SK-N-SH (cell line): ENCODE measurements at places on chromosomes 16 and 17.

DNA sequence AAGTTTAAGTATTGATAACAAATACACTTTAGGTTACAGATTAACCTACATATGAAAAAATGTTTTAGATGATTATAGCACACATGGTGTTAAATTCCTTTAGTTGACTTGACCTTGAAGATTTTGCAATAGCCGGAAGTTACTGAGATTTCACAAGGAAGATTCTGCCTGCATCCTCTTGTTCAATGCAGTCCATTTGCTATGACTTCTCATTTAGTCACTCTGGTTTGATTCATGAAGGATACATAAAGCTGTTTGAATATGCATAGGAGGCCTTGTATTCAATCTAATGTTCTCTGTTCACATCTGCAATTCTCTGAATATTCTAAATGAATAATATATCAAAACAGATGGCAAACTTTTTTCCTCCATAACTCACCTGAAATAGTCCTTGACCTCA is 870.2 kb upstream of the GOT2 start:
- no peak for DNase-seq

GRCh38 chr16:86101897-86102157 is 202.9 kb downstream of the IRF8 start:
- DNase-seq: no peak

DNA sequence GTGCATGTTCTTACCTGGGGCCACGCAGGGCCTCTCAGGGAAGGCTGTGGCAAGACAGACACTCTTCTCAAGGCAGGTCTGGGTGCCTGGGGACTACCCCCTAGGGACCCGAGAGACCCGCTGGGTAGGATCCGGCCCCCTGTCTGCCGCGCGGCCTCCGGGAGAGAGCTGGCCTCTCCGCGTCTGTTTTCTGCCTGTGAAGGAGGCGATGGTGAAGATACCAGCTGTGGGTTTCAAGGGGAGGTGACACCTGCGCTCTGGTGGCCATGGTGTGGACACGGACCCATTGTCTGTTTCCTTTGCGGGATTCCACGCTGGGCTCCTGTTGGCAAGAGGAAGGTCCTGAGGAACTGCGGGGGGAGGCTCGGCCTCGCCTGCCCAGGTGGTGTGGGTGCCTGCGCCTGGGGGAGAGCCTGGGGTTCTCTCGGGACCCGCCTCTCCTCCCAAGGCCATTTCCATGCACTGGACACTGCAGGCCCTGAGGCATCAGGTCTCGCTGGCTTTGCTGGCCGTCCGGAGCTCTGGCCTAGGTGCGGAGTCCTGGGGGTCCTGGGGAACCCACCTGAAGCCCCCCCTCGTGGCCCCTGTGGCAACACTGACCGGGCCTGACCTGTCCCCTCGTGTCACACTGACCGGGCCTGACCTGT is 12.2 kb upstream of the METRNL start:
- no peak for DNase-seq

DNA sequence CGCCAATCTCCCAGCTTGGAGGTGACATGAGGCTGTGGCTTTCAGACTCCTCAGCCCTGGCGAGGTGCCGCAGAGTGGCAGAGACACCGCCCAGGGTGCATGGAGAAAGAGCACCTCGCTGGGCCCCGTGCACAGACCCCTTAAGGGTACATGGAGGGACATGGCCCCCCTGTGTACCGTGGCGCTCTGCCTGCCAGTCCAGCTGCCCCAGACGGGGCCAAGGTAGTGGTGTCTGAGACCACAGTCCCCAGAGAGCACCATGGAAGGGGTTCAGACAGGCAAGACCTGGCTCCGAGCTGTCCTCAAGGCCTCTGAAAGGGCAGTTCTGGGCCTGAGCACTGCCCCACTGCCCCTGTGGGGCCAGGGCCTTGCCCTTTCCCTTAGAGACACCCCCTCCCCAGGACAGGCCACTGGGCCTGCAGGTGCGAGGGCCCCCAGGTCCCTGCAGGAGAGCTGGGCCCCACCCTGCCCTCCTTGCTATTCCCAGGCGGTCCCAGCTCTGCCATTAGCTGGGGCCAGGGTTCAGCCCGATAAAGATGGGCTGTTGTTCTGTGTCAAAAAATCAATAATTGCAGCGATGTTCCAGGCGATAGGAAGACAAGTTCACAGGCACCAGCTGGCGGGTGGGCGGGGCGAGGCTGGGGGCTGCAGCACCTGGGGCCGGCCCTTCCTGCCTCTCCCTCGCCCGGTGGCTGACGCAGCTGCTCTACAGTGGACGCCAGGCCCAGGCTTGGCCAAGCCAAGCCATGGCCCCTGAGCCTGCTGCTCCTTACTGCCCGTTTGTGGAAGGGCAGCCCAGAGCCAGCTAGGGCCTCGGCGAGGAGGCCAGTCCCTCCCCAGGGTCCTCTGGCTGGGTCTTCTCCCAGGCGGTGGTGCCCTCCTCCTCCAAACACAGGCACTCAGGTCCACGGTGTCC is 51.7 kb downstream of the ZFPM1 start:
- no peak for DNase-seq

- no peak for DNase-seq
Measured at GRCh38 chr16:68263559-68264127, 683 bp upstream of the SLC7A6 start.

DNA sequence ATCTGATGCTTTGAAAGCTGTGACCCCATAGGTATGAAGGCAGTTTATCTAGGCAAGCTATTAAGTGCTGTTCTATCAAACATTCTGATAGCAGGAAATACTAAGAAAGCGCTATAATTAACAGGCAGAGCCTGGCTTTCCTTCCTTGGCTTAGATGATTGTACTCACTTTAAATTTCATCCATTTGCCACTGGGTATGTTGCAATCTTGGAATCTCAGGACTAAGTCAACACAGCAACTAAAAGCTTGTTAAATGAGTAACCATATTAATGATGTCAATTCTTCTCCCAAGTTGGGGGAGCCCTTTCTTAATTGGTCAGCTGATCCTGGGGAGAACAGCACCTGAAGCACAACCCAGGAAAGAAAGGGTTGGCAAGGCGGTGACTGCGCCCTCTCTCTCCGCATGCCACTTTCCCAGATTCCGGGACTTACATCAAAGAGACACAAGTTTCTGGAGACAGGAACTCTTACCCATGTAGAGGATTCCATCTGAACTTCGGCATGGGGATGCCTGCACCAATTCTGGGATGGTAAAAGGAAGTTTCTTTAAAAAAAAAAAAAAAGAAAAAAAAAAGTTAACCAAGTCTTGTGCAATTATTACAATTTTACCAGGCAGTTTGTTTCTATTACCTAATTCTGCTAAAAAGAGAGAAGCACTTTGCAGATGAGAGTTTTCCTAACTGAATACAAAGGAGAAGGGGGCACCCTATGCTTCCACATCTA is 54.4 kb upstream of the ICAM2 start:
- no peak for DNase-seq

DNA sequence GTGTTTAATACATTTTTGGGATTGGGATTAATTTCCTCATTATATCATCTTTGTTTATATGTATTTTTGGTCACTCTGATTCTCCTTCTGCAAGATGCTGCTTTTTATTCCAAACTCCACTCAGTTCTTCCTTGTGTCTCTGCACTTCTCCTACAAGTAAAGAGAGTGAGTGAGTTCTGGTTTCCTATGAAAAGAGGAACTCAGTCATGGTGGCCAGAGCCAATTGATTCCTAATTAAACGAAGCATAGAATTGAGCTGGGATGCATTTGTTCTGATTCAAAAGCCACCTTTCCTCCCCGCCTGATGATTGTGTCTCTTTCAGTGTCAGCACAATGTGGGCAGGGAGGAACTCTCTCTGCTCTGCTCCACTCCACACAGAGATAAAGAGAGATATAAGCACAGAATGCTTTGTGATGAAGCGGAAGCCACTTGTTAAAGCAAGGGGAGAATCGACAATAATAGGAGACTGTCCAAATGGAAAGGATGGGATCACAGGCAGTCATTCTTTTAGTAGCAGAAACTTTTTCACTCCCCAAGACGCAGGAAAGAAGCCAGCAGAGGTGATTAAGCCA is 121.3 kb upstream of the GOT2 start:
- no peak for DNase-seq

GRCh38 chr17:44267818-44268490 is at the start of gene SLC4A1:
Gene SLC4A1 (minus strand): TSS chr17:44268135. CDS start chr17:44262866, 5,269 bp downstream.
- DNase-seq: peak; percentile 44

- DNase-seq: peak; percentile 82
Measured at GRCh38 chr17:77872714-77873499, 85.6 kb upstream of the TNRC6C start.

- DNase-seq: no peak
Measured at GRCh38 chr17:10556301-10557005, 7.0 kb upstream of the MYH2 start.

DNA sequence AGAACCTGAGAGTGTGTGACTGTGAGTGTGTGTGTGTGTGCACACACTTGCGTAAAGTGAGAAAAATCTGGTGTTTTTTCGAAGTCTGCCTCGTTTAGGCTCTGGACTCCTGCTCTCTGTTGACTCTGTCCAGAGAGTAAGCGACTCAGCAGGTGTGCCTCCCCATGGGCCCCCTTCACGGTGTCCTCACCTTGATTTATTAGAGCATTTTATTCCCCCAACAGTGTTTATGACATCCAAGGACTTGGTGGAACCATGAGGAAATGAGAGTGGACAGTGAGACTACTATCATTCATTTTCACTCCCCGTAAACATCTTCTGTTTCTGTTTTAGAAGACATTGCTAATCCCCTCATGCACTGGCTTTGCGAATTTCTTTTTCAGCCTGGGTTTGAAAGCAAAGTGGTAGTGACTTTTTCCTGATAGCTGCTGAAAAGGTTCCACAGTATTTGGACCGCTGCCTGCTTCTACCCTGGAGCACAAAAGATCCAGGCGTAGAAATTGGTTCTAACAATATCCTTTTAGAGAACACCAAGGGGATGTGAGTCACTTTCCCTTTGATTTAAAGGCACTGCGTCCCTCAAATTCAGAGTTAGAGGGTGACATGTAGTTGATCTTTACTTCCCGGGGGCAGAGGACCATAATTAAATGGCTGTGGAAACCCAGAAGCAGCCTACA is 218.2 kb downstream of the WWOX start:
- no peak for DNase-seq

GRCh38 chr16:84229471-84229870 is 10.3 kb downstream of the KCNG4 start:
- no peak for DNase-seq

DNA sequence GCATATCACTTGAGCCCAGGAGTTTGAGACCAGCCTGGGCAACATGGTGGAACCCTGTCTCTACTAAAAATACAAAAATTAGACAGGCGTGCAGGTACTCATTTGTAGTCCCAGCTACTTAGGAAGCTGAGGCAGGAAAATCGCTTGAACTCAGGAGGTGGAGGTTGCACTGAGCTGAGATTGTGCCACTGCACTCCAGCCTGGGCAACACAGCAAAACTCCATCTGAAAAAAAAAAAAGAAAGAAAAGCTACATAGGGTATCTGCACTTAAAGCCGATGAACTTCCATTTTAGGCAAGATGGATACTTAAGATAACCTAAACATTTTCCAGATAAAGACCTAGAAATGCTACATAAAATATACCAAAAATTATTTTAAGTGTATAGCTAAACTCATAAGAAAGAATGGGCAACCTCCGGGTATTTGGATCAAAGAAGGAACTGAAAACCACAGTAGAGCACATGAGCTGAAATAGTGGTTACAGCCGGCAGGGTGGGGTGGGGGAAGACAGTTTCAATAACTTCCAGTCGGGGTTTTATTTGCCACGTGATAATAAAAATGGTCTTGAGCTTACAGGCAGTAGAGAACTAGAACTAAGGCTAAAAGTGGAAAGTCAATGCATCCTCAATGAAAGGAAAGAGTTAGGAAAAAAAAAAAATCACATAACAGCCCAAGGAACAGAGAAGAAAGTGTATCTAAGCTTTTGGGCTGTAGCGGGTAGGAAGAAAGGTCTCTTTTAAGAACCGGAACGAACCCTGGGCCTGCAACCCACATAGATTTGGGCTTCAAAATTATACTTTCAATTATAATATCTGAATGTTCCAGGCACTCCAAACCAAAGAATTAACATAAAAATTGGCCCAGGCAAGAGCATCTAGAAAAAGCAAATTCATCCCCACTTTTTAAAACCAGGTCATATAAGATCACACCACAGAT is 53.1 kb downstream of the CFDP1 start:
- DNase-seq: no peak

DNA sequence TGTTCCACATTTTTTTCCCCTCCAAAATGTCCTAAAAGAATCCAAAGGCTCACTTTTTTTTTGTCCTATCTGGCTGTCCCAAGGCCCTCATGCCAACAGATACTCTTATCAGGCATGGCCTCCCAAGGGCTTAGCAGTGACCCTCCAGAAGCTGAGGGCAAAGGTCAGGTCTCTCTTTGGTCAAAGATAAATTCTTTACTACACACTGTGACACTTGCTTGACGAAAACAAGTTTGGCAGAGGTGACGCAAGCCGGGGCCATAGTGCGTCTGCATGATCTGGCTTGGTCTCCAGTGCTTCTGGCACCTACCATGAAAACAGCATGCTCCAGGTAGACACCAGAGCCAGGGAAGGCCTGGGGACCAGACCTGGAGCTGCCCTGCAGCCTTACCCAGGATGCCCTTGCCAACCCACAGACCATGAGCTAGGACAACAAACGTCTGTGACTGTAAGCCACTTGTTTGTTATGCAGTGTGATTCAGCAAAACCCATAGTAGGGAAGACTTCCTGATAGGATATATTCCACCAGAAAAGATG is 48.5 kb upstream of the IRF8 start:
- DNase-seq: no peak

- peak; percentile 77 for DNase-seq
Measured at GRCh38 chr17:44970136-44970741, 2.1 kb upstream of the C1QL1 start.

DNA sequence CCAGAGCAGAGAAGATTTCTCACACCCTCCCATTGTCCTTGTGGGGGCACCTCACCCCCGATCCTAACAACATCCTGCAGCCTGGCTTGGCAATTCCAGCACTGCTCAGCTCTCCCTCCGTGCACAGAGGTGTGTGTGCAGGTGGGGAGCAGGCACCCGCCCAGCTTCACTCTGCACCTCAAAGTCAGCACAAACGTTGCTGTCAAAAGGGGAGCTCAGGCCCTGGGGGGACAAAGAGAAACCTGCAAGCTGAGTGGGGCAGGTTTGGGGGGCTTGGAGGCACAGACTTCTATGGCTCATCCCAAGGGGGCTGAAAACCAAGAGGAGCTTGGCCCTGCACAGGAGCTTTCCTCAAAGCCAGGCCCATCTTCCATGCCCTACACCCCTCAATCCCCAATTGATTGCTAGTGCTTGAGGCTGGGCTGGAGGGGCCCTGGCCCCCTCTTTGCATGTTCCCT is 231.9 kb upstream of the TNRC6C start:
- no peak for DNase-seq

GRCh38 chr17:45771271-45771959 is 12.7 kb upstream of the CRHR1 start:
- DNase-seq: no peak

GRCh38 chr16:57462978-57463362 is 491 bp downstream of the POLR2C start:
- DNase-seq: peak; percentile 55

GRCh38 chr17:75877752-75878173 is 618 bp downstream of the TRIM47 start:
- DNase-seq: peak; percentile 93

GRCh38 chr16:48076455-48077012 is 79.3 kb downstream of the ABCC12 start:
- DNase-seq: no peak

GRCh38 chr16:25751230-25751835 is 59.6 kb downstream of the HS3ST4 start:
- no peak for DNase-seq
